ENCODE measurements at places on chromosomes 1 and 21.

DNA sequence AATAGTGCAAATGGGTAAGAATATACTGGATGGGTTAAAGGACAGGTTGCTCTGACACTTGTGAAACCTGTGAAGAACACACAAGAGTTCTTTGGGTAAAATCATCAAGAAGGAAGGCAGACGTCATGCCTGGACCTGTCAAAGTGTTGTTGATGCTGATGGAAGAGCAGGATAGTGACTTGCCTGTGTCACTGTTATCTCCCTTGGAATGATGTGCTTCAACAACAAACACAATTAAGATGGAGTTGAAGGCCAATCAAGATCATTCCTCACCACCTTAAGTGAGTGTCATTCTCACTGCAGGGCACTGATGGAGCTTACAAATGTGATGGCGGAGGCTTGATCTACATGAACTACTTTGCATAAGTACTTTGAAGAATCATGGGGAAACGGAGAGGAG, 73.2 kb downstream of the LRRN2 start:
- no peak for DNase-seq

DNA sequence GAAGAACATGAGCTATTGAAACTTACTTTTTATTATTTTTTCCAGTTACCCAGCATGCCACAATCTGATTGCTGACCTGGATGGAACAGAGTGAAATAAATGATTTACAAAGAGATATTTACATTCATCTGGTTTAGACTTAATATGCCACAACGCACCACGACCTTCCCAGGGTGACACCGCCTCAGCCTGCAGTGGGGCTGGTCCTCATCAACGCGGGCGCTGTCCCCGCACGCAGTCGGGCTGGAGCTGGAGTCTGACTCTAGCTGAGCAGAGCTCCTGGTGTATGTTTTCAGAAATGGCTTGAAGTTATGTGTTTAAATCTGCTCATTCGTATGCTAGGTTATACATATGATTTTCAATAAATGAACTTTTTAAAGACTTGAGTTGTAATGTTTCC, 243.9 kb downstream of the SDCCAG8 start:
- DNase-seq, result no peak

GRCh38 chr1:226664413-226665101, 74.5 kb downstream of the ITPKB start:
- no peak for DNase-seq

DNA sequence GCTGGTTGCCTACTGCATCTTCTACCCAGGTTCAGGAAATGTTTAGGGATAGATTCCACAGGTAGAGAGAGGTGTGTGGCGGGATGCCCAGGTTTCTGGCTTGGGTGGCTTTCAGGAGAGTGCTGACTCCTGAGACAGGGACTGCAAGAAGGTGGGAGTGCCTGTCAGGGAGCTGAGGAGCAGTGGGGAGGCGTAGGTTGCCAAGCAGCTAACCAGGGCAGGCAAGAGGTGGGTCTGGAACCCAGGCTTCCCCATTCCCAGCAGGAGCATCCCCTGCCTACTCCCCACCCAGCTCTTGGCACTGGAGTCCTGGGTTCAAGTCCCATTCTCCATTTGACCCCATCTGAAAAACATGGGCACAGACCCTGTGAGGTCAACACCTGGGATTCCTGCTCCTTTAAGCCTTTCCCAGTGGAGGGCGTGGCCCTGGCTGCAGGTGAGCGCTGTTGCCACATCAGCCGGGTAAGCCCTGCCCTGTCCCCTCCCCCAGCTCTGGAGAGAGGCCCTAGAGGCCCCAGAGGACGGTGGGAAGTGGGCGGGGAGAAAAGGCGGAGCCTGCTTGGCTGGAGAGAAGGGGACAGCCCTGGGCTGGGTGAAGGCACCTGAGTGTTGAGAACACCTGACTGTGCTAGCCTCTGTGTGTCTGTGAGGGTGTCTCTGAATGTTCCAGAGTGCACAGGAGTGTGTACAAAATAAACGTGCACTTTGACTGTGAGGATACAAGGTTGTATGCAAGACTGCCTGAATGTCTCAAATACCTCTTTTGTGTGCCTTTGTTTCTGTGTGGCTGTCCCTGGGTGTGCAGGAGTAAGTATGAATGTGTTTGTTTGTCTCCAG, 14.0 kb upstream of the SYNC start:
- no peak for DNase-seq

DNA sequence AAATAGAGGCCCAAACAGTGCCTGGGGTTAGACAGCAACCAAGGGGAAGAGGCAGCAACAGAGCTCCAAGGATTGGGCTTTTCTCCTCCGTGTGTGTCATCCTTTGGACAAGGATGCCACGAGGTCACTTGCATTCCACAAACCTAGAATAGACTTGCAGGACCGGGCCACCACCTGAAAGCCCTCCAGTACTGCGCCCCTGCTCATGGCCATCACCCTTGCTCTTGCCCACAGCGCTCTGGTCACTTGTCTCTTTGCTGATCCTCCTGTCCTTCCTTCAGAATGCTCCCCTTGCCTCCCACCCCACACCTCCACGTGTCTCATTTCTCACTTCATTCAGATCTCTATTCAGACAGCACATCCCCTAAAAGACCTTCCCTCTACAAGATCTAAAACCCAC, 247.4 kb downstream of the MATN1 start:
- DNase-seq, result no peak

DNA sequence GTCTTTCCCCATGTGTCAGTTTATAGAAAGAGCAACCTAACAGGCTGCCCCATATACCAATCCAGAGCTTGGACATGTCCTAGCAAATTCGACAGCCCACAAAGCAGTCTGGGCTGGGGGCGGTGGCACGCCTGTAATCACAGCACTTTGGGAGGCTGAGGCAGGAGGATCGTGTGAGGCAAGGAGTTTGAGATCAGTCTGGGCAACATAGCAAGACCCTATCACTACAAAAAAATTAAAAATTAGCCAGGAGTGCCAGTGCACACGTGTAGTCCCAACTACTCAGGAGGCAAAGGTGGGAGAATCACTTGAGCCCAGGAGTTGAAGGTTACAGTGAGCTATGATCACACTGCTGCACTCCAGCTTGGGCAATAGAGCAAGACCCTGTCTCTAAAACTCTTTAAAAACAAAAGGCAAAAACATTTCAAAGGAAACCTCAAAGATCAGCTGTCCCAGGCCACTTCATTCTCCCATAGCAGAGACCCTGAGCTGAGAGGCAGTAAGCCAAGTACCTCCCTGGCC, 54.4 kb downstream of the SETD4 start:
- no peak for DNase-seq

GRCh38 chr1:12416744-12417143, 186.9 kb downstream of the VPS13D start:
- no peak for DNase-seq

GRCh38 chr21:31233711-31234110, 110.3 kb downstream of the TIAM1 start:
- no peak for DNase-seq

DNA sequence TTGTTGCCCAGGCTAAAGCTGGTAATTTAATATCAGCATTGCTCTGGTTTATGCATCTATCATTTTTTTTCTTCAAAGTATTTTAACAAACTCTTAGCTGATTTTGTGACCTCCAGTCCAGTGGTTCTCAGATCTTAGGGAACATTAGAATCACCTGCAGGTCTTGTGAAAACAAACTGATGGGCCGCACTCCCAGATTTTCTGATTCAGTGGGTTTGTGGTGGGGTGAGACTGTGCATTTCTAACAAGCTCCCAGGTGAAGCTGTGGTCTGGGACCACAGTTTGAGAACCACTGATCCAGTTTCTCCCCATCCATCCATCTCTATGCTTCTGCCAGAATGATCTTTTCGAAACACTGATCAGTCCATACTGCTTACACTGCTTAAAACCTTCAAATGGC, 305.7 kb upstream of the USP24 start:
- no peak for DNase-seq

DNA sequence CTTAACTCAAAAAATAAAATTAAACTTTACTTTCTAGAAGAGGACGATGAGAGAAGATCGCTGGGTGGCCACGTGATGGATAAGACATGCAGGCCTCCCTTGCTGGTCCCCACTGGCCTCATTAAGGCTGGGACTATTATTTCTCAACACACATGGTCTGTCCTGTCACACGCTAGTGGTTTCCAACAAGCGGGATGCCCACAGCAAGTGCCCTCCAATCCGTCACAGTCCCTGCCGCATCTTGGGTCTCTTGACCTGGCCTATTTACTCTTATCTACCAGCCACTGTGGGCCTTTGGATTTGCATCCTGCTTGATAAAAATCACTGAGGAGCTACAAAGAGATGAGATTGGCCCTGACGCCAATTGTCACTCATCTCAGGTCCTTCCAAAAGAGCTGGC, 30.0 kb downstream of the CAPZB start:
- DNase-seq, result no peak

GRCh38 chr1:192506741-192507155, 68.8 kb upstream of the RGS1 start:
- DNase-seq, result no peak

- no peak for DNase-seq
These were observed 2.4 kb upstream of the IKBKE start for GRCh38 chr1:206467915-206468314.

DNA sequence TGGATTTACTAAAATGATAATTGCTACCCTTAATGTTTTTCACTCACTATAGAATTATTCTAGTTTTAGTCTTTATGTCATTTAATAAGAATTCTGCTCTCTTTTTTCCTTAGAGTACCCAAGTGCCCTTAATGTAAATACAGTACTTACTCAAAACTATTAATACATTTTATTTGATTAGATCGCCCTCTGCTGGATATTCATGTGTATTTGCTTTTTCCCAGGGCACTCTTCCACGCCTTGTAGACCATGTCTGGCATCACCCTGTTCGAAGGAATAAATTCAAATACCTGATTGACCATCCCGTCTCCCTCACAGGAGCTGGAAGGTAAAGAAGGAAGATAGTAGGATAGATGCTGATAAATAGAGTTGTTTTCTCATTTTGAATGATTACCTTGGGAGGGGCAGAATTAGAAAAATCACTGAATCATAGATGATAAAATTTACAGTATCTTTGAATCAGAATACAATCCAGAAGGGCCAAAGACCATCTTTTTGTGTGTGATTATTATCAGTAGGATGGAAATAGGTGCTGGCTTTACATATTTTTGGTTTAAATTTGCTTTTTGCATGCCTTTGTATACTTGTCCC, 4.1 kb downstream of the AXDND1 start:
- no peak for DNase-seq

GRCh38 chr1:21451212-21451611, 11.3 kb downstream of the NBPF3 start:
- no peak for DNase-seq

DNA sequence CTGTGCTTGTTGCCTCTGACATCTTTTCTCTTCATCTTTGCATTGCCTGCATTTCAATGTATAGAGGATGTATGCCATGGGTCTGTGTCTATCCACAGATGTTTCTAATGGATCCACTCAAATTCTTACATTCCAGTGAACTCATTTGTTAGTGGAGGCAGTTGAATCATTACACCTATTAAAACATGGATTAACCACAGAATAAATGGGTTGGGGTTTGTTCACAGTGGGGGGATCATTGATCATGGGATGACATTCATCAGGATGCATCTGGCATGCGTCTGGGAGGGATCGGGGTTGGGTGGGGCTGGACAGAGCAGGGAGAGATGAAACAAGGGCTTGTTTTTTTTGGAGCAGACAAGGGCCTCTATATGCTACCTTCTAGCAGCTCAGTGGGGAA, 182.5 kb downstream of the RHOU start:
- no peak for DNase-seq

GRCh38 chr1:59638231-59638711, 176.5 kb upstream of the HOOK1 start:
- DNase-seq, result no peak

DNA sequence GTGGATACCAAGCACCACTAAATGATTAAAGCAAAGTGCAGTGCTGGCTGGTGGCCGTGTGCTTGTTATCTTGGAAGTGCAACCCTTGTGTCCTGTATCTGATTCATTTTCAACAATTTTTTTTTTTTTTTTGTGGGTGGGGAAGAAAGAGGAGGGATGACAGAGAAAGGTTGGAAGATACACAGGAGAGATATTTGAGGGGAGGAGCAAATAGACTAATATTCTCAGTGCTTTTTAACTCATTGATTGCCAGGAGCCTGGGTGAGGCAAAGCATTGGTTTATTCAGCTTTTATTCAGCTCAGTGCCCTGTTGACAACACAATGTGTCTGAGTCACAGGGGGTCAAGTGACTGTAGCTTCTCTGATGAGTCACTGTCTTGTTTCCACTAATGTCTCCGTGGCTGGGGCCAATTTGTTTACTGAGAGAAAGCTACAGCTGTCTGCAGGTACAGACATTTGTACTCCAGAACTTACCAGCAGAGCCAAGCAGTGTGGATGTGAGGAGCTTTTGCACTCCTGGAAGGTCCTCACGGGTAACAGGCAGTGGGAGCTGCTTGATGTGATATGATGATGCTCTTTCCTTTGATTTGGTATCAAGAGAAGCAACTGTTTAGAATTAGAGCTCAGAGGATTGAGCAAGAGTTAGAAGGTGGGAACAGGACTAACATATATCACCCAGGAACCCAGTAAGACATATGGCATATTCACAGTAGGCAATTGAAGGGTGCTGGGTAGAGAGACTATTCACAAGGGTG, 23.6 kb upstream of the DNM3 start:
- peak; percentile 1 for DNase-seq

DNA sequence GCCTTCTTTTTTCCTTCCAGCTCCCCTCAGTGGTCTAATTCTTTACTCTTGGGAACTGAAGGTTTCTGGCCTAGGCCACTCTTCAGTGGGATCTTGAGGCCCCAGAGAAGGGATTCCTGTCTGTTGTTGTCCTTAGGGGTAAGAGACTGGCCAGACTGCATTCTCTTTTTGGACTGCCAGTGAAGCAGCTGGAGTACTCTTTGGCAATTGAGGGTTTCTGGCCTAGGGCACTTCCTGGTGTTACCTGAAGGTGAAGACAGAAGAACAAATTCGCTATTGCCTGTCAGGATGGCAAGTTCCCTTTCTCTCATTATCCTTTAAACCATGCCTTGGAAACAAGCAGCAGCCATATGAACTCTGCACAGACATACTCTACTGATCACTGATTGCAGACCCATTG, 286.6 kb upstream of the ZP4 start:
- DNase-seq, result no peak

DNA sequence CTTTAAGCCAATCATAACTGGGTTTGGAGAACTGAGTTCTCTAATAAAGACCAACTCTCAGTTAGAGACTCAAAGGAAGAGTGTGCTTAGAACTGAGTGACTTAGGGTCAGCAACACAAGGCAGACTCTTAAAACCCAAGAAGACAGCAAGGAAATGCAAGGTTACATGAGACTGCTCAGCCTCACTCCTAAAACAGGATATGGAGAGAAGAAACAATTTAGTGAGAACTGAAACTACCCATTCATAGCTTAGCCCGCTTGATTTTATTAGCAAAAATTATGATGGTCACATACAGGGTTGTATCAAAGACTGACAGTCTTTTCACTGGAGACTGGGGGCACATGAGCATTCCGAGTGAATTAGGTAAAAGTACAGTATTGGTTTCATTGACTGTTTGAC, 78.9 kb upstream of the DMRTA2 start:
- DNase-seq, result no peak

GRCh38 chr1:33043267-33044092, 6.8 kb upstream of the AK2 start:
- DNase-seq, result no peak

Measured in activated T-helper 9 cell treated with anti-CD3 and anti-CD28 coated beads, Interleukin-2, amount 50 U/mL, for 16 hours (primary cell).